ENCODE measurements at places on chromosomes 12 and 14. TPM values are rescaled to one million over a fixed set of nuclear protein-coding genes. Genes with fewer than 3 reads are reported as not detected.

Gene NOXRED1
- total RNA-seq: not detected

Gene INSM2
- total RNA-seq: not detected

Gene SERPINA12
- total RNA-seq: not detected

Gene ACOT4
- total RNA-seq: not detected

Gene KRT75
- not detected for total RNA-seq

Gene KRT85
- not detected for total RNA-seq

Gene GPR132
- not detected for total RNA-seq

Gene ANKRD33
- not detected for total RNA-seq

Gene TGFB3
- total RNA-seq: 4.3 TPM

Gene HOXC10
- 1.5 TPM for total RNA-seq

Gene AQP6
- total RNA-seq: not detected

GRCh38 chr12:69129564-69129963, 109.8 kb upstream of the CPSF6 start:
- no peak overlapping the region for H3K4me3 ChIP-seq
- H3K27me3 ChIP-seq: peaks cover 12% of the 10 kb centered on the region
- DNase-seq: no peak

- H3K27me3 ChIP-seq: no peaks in the 10 kb centered on the region
- DNase-seq: no peak
- H3K36me3 ChIP-seq: peaks cover 8% of the 10 kb centered on the region
- no peak overlapping the region for H3K4me3 ChIP-seq
- H3K4me1 ChIP-seq: no peaks in the 10 kb centered on the region
Observed at GRCh38 chr12:130428116-130428515, 90.4 kb downstream of the PIWIL1 start.

- H3K4me3 ChIP-seq: no peak overlapping the region
- peak overlapping the region; percentile 24 for H3K27ac ChIP-seq
- no peaks in the 10 kb centered on the region for H3K27me3 ChIP-seq
- H3K4me1 ChIP-seq: peaks cover 46% of the 10 kb centered on the region
- peak; percentile 34 for DNase-seq
- H3K36me3 ChIP-seq: peaks cover 30% of the 10 kb centered on the region
Observed at GRCh38 chr12:12439636-12440035, 82.8 kb downstream of the BORCS5 start.

- H3K4me3 ChIP-seq: no peak overlapping the region
- H3K27me3 ChIP-seq: no peaks in the 10 kb centered on the region
- H3K4me1 ChIP-seq: no peaks in the 10 kb centered on the region
- peaks cover 5% of the 10 kb centered on the region for H3K36me3 ChIP-seq
- H3K27ac ChIP-seq: no peak overlapping the region
Observed at GRCh38 chr14:97642631-97643030, 845.4 kb downstream of the VRK1 start.

GRCh38 chr14:28373721-28374120, 392.9 kb upstream of the FOXG1 start:
- DNase-seq: no peak
- no peak overlapping the region for H3K4me3 ChIP-seq
- no peaks in the 10 kb centered on the region for H3K4me1 ChIP-seq
- H3K27me3 ChIP-seq: no peaks in the 10 kb centered on the region

DNA sequence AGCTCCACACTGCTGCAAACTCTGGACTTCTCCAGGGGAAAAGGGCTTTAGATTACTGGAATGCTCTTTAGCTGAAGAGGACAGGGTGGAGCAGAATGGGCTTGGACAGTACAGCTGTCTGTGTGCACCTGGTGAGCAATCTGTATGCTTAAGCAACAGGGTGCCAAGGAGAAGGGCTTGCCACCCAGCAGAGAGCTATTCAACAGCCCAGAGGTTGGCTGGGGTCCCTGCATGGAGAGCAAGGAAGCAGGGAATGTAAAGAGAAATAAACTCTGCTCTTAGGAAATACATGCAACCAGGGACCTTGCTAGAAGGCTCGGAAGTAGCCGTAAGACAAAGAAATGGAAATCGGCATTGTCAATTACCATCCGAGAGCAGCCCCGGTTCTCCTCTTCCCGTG, 53.0 kb upstream of the CORO1C start:
- no peak overlapping the region for H3K27ac ChIP-seq
- peaks cover 13% of the 10 kb centered on the region for H3K4me1 ChIP-seq
- no peak for DNase-seq
- H3K27me3 ChIP-seq: peaks cover 11% of the 10 kb centered on the region
- peaks cover 43% of the 10 kb centered on the region for H3K36me3 ChIP-seq
- no peak overlapping the region for H3K4me3 ChIP-seq

GRCh38 chr12:131990066-131990979, 40.6 kb downstream of the EP400 start:
- peaks cover 2% of the 10 kb centered on the region for H3K27me3 ChIP-seq
- H3K4me3 ChIP-seq: no peak overlapping the region
- no peak for DNase-seq
- no peak overlapping the region for H3K27ac ChIP-seq
- H3K4me1 ChIP-seq: peaks cover 8% of the 10 kb centered on the region

DNA sequence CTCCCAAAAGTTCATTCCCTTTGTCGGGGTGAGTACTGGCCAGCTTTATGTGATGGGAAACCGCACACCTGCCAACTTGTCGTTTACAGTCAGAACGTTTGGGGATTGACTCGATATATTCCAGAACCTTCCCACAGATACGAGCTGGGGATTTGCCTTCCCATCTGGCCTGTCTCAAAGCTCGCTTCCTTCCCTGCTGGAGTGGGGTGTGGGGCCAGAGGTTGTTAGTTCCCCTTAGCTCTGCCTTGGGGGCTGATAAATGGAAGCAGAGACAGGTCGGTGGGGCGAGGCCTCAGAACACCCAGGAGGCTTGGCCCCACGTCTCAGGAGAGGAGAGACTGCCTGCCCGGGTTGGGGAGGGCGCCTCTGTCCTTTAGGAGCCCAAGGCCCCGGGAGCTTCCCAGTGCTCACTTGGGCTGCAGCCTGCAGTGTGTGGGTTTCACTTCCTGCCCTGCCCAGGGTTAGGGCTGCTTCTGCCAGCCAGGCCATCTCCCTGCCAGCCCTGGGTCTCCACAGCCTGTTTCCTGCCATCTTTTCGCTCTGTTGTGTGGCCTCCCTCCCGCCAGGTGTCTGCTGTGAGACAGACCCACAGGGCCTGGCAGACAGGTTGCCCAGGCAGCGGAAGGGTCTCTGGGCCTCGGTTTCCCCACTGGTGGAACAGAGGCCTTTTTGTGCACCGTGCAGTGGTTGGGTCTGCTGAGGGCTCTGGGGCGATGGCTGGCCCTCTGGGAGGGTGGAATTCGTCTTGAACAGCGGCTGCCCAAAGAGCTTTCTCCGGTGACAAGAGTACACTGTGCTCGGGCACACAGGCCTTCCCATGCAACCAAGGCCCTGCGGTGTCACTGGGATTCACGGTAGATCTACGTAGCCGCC, 8.1 kb upstream of the TEX22 start:
- no peaks in the 10 kb centered on the region for H3K27me3 ChIP-seq
- no peaks in the 10 kb centered on the region for H3K4me1 ChIP-seq
- DNase-seq: no peak
- no peak overlapping the region for H3K4me3 ChIP-seq
- no peak overlapping the region for H3K27ac ChIP-seq
- H3K36me3 ChIP-seq: no peaks in the 10 kb centered on the region

GRCh38 chr14:74628418-74628817, 16.4 kb upstream of the LTBP2 start:
- no peak overlapping the region for H3K27ac ChIP-seq
- H3K36me3 ChIP-seq: no peaks in the 10 kb centered on the region
- H3K4me3 ChIP-seq: no peak overlapping the region

- DNase-seq: no peak
- H3K27me3 ChIP-seq: no peaks in the 10 kb centered on the region
- H3K36me3 ChIP-seq: no peaks in the 10 kb centered on the region
- H3K4me1 ChIP-seq: no peaks in the 10 kb centered on the region
- H3K4me3 ChIP-seq: no peak overlapping the region
- no peak overlapping the region for H3K27ac ChIP-seq
Observed at GRCh38 chr12:108131657-108132126, 2.6 kb downstream of the WSCD2 start.

- peaks cover 9% of the 10 kb centered on the region for H3K27me3 ChIP-seq
- peaks cover 60% of the 10 kb centered on the region for H3K36me3 ChIP-seq
- H3K4me1 ChIP-seq: peaks cover 19% of the 10 kb centered on the region
- H3K27ac ChIP-seq: peak overlapping the region; percentile 99
Observed at GRCh38 chr12:6567112-6567670, 900 bp downstream of the NOP2 start.

DNA sequence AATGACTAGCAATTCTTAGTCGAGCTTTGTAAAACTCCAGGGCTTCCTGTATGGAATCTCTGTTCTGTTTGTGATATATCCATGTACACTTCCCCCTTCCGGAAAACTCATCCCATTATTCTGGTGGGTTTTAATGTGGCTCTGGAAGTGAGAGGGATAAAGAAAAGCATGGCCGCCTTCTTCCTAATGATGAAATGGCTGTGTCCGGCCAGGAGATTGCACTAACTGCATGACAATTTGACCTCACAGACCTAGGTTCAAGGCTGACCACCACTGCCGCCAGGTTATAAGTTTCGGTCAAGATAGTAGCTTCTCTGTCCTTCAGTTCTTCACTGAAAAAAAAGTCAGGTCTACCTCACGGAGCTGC, 41.0 kb upstream of the NPAS3 start:
- H3K4me1 ChIP-seq: peaks cover 25% of the 10 kb centered on the region
- no peak for DNase-seq
- H3K36me3 ChIP-seq: no peaks in the 10 kb centered on the region
- peak overlapping the region; percentile 85 for H3K27ac ChIP-seq
- peak overlapping the region; percentile 94 for H3K4me3 ChIP-seq
- peaks cover 6% of the 10 kb centered on the region for H3K27me3 ChIP-seq

GRCh38 chr12:50087995-50088394, 2.9 kb downstream of the SMARCD1 start:
- peak overlapping the region; percentile 67 for H3K4me3 ChIP-seq
- no peaks in the 10 kb centered on the region for H3K27me3 ChIP-seq
- peaks cover 24% of the 10 kb centered on the region for H3K36me3 ChIP-seq
- peak; percentile 64 for DNase-seq
- peak overlapping the region; percentile 85 for H3K27ac ChIP-seq
- peaks cover 50% of the 10 kb centered on the region for H3K4me1 ChIP-seq

DNA sequence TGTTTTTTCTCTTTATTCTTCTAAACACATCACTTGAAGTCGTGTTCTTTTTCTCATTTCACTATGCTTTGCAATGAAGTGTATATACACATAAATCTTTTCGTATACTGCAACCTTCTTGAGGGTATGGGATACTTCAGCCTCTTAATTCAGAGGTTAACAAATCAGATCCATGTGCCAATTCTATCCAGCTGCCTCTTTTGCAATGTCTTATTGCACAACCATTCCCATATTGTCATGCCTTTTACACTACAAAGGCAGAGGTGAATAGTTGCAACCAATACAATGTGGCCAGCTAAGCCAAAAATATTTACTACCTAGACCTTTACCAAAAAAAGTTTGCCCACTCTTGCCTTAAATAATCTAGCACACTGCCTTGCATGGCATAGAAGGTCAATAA, 224.5 kb upstream of the FOXG1 start:
- no peak overlapping the region for H3K4me3 ChIP-seq
- no peak overlapping the region for H3K27ac ChIP-seq
- no peaks in the 10 kb centered on the region for H3K27me3 ChIP-seq
- DNase-seq: no peak

GRCh38 chr12:54216797-54217661, 28.2 kb upstream of the SMUG1 start:
- peak; percentile 52 for DNase-seq
- peak overlapping the region; percentile 65 for H3K27ac ChIP-seq
- H3K27me3 ChIP-seq: peaks cover 20% of the 10 kb centered on the region
- peak overlapping the region; percentile 90 for H3K4me3 ChIP-seq

DNA sequence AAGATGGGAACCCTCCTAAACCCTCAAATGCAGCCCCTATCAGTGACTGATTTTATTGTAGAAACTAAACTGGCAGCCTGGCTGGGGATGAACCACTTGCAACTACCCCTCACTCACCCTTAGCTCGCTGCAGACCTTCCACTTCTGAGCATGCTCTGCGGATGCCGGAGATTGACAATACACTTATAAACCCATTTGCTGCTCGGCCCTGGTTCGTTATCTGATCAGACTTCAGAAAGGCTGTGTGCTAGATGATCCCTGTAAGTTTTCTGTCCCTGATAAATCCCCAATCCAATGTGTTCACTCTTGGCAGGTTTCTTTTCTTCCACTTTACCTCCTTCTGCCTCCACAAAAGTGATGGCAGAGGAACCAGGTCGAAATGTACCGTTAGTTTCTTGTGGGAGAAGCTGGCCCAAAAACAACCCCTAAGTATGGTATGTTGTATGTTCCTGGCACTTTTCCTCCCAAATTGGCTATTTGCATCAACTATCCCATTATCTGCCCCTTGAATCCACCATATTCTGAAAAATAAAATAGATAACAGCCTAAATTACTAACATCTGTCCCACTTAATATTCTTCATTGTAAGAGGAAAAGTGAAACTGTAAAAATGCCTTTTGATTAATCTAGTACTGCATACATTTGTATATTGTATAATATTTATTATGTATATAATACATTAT, 18.8 kb downstream of the RPH3A start:
- no peaks in the 10 kb centered on the region for H3K4me1 ChIP-seq
- H3K36me3 ChIP-seq: no peaks in the 10 kb centered on the region
- no peak for DNase-seq
- no peak overlapping the region for H3K4me3 ChIP-seq

DNA sequence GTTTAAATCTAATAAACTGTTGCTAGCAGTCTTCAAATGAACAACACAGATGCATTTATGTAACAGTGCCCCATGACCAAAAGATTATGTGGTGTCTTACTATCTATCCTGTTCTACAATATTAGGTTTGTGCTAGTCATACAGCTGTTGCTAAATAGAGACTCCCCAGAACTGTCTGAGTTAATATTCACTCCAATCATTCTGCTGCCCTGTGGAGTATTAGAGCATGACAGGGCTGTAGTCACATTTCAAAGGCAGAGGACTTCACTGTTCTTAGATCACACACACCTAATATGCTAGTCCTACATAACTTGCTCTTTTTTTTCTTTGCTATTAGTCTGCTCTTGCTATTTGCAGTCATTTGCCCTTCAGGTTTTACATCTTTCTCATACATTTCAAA, 157.6 kb upstream of the MDGA2 start:
- no peaks in the 10 kb centered on the region for H3K4me1 ChIP-seq
- H3K36me3 ChIP-seq: no peaks in the 10 kb centered on the region
- DNase-seq: no peak
- H3K4me3 ChIP-seq: no peak overlapping the region
- H3K27me3 ChIP-seq: no peaks in the 10 kb centered on the region
- H3K27ac ChIP-seq: no peak overlapping the region

All from HFFc6 (cell line).